NB4 (cell line): ENCODE measurements at places on chromosomes 3 and 15.
A peak's percentile ranks its signal among the peaks of the same experiment; 100 is the strongest.

DNA sequence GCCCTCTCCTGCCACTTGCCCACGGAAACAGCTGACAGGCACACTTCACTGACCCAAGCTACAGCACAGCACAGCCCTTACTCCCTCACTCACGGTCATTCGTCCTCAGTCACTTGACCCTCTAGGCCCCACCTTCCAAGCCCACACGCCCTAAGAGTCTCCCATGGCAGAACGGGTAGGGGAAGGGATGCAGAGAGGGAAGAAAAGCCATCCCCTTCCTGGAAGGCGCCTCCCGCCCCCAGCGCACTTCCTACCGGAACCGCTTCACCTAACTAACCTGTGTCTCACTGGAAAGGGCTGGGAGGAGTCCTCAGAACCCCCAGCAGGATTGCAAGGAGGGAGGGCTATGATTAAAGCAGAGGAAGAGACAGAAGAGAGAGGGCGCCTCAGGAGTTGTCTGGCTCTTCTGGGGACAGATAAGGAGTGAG lies 22.9 kb downstream of the EPHB3 start:
- no peak for DNase-seq

- no peak for DNase-seq
Observed at GRCh38 chr3:47376393-47376792, 4.4 kb upstream of the PTPN23 start.

DNA sequence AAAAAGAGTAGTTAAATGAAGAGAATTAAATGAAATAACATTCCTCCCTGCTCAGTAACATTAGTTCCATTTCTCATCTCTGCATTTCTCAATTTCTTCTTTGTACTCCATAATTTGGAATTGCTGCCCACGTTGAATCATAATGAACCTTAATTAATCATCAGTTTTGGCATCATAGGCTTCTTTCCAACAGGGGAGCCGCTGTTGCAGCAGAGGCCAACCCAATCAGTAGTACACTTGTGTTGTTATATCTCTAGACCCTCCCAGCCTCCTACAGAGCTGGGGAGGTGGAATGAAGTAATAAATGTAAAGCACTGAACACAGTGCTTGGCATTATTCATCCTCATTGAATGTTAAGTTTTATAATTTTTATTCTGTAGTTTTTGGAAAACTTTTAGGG lies 240.7 kb downstream of the CHST2 start:
- DNase-seq, result no peak

DNA sequence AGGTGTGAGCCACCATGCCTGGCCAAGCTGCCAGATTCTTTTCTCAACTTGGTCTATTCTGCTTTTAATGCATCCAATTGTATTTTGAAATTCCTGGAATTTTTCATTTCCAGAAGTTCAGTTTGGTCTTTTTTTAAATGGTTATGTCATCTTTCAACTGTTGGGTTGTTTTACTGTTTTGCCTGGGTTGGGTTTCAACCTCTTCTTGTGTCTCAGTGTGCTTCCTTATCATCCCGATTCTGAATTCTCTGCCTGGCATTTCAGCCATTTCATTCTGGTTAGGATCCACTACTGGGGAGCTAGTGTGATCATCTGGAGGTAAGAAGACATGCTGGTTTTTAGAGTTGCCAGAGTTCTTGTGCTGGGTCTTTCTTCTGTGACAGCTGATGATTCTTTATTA lies 61.5 kb downstream of the LRRC49 start:
- DNase-seq, result no peak

DNA sequence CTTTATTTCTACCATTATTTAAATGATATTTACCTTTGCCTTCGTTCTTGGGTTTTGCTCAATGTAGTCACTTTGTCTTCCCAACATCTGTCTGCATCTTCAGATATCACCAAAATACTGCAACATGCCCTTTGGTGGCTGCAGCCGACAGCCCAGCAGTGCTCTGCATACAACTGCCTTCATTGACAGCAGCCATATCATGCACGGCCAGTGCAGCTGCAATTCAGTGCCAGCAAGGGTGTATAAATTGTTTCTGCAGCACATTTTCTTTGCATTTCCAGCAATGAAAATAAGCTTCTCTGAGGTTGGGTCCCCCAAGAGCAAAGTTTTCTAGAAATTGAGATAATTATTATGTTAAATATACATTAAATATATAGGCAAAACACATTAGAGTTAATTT lies 6.0 kb upstream of the PLSCR5 start:
- no peak for DNase-seq

- DNase-seq, result no peak
Observed at GRCh38 chr3:188786424-188786823, 385.3 kb upstream of the TPRG1 start.

DNA sequence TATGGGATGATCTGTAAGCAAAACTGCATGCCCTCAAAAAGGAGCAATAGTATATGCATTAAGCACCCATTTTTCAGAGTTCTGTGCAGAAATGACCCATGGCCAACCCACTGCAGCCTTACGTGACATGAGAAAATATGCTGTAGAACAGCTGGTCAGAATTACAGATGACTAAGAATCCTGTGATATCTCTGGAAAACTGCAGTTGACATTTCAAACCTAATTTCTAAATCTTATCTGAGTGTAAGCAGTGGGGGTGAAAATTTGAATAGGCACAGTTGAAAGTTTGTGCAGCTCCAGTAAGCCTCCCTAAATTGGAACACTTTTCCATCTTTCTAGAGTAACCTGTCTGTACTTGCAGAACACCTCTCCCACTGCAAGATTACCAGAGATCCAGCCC lies 28.7 kb upstream of the COL6A6 start:
- DNase-seq, result no peak

DNA sequence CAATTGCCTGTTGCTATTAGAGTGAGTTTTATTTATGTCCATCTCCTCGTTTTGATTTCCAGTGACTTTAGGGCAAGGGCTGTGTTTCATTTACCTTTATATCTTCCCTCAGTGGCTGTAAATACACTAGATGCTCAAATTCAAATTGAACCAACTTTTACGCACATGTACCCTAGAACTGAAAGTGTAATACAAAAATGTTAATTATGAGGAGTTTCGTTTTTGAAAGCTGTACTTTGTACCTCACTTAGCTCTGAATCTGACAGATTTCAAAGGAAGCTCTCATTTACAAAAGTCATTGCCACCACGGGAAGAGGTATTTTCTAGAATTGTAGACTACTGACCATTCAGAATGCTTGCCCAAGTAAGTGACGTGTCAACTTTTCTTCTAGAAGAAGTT lies 264.4 kb downstream of the MECOM start:
- no peak for DNase-seq

GRCh38 chr3:30113906-30114305 lies 492.5 kb upstream of the TGFBR2 start:
- DNase-seq, result no peak

GRCh38 chr3:110384601-110385000 lies 687.0 kb upstream of the NECTIN3 start:
- DNase-seq, result no peak

- no peak for DNase-seq
Observed at GRCh38 chr3:183862610-183863009, 22.1 kb downstream of the PARL start.

DNA sequence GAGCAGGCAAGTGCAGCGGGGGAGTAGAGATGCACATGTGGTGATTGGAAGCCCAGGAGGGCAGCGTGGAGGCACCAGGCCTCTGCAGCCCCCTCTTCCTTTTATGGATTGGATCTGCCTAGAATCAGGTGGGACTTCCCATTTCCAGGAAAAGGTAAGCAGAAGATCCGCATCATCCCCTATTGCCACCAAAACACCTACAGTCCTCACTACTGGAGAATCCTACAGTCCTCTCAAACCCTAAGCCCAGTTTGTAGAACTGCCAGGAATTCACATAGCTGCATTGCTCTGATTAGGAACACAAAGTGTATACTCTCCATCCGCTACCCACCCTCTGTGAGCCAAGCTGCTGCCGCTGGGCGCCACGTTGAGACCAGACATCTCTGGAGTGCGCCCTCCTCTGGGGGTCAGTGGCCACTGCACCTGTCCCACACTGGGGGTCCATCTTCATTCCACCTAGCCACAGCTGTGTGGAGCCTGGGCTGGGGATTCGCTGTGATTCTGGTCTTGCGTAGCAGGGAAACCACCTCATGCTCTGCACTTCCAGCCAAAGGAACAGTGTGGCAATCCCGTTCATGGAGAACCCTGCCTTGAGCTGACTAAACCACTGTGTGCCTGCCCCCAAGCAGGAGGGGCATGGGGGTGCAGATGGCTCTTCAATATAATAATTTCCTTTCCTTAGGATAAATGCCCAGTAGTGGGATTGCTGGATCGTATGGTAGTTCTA lies 88.9 kb upstream of the PTX3 start:
- no peak for DNase-seq

GRCh38 chr3:153173758-153174516 lies 11.9 kb downstream of the RAP2B start:
- no peak for DNase-seq

DNA sequence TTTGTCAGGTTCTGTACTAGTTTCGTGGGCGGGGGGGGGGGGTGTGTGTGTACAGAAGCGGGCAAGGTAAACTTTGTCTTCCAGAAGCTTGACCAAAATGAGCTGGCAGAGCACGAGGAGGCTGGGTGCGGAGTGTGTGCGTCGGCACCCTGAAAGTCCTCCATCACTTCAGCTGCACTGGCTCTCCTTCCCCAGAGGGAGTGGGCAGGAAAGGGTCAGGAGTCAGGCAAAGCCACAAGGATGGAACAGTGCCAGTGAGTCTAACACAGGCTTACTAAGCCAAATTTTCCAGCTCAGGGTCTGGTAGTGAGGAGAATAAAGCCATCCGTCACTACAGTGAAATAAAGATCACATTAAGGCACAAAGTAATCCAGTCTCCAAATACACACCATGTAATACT lies 11.9 kb upstream of the SH3GL3 start:
- DNase-seq, result no peak

DNA sequence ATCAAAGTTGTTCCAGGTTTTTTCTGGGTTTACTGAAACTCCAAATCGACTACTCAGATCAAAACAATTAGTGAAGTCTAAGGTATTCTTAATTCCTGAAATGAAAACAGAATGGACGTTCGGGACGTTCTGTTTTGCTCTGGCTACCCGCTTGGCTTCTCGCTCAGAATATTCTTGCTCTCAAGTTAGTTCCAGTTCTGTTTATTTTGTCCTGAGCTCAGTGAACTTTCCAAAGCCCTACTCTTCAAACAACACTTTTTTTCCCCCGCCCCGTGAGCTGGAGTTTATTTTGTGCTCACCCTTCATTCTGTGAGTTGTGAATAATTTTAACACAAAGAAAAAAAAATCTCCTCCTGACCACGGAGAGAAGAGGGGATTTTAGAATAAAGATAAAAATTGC lies 72.6 kb downstream of the SAMMSON start:
- no peak for DNase-seq

DNA sequence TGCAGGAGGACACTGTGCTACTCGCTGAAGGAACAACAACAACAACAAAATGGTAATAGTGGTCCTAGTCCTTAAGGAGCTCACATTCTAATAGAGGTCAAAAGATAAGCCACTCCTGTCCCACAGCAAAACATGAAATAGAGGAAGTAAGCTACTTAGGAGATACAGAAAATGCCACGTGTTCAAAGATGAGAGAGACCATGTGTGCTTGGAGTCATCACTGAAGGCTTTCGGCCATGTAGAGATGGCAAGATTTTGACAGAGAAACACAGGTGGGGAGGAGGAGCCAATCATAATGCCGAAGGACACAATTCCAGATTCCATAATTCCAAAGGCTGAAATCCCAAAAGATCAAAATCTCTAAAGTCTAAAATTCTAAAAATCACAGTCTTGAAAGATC lies 24.8 kb upstream of the RIOX2 start:
- DNase-seq, result peak; percentile 14

DNA sequence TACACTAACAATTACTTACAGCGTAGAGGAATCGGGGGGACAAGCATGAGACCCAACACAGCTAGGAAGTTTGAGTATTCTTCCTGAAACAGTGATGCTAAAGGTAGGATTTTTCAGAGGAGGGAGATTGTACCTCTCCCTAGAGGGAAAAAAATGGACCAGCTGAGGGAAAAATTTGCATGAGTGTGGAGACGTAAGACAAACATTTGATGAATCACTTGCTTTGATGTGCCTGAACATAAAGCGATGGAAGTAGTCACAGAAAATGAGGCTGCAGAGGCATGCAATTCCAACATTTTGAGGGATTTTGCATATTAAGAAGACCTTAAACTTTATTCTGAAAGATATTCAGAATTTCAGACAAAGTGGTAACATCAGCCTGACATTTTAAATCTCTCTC lies 102.2 kb downstream of the COL6A6 start:
- no peak for DNase-seq

DNA sequence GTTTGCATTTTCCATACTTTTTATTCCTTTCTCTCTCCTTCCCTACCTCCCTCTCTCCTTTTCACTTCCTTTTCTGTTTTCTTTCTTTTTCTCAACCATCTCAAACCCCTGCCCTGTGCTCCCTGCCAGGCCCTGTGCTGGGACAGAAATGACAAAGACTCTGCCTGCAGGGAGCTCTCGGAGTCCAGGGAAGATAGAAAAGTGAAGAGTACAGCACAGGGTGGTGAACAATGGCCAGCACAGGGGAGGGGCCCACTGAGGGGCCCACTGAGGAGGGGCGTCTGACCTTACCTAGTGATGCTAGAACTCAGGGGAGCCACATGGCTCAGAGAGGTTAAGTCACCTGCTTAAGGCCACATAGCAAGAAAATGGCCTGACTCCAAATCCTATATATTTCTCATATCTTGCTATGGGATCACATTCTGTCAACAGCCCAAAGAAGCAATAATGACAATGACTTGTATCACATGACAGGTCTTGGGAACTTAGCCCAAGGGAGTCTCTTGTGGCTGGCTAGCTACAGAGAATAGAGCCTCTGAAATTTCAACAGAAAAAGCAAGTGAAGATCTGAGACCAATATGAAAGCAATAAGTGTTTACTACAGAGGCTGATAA lies 44.3 kb upstream of the ATP2B2 start:
- DNase-seq, result peak; percentile 18

DNA sequence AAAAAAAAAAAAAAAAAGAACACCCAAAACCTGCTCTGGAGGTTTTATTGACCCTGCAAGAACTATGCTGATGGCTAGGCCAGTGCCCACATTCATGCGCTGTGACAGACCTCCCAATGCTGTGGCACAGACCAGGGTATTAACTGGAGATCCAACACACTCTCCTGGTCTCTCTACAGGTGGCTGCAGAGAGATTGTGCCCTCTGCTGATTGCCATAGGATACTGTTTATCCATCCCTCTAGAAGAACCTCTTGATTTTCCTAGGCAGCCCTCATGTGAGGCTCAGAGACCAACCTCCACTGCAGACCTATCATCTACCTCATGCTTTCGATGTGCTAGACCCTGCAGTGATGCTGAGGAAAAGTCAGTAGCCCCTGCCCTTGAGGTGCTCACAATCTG lies 125.5 kb upstream of the TRIM42 start:
- DNase-seq, result no peak

GRCh38 chr15:32869776-32870175 lies 152.0 kb downstream of the GREM1 start:
- DNase-seq, result no peak
